MCF 10A (cell line): ENCODE measurements at places on chromosomes 2 and 18. TPM values are rescaled to one million over a fixed set of nuclear protein-coding genes. Genes with fewer than 3 reads are reported as not detected.

DNA sequence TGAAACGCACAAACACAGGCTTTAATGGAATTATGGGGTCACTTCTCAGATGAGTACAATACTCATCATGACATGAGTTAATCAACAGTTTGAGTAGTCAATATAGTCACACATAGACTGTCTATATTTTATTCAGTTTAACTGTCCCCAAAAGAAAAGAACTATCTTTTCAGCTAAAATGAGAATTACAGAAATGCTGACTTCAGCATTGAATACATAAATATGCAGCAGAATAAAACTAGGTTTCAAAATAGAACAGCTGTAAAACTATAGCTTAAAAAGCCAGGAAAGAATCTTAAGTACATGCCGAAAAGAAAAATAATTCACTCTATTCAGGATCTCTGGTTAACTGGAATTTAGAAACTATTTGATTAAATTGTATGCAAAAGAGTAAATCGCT lies 30.0 kb downstream of the SMAD4 start:
- no peaks in the 10 kb centered on the region for H3K27me3 ChIP-seq
- H3K4me1 ChIP-seq = no peaks in the 10 kb centered on the region
- no peak overlapping the region for H3K4me3 ChIP-seq
- no peak overlapping the region for H3K27ac ChIP-seq
- DNase-seq = no peak

- no peak for DNase-seq
- H3K4me1 ChIP-seq = peaks cover 15% of the 10 kb centered on the region
- H3K27ac ChIP-seq = no peak overlapping the region
Measured at GRCh38 chr2:218317303-218317630, 25.0 kb upstream of the TMBIM1 start.

DNA sequence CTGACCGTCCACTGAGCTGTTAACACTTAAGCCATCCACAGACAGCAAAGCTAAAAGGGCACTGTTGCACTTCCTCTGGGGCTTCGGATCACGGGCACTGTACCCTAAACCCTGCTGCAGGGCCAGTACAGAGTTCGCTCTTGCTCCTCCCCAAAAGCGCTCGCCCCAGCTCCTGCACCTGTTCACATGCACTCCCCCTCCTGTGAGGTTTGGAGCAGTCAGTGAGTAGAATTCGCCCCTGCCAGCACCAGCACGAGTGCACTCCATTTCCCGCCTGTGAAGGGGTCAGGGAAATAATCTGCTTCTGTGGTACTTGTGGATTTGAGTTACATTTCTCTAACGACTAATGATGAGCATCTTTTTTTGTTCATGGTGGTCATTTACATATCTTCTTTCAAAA lies 158.8 kb downstream of the PTPRM start:
- H3K4me1 ChIP-seq = no peaks in the 10 kb centered on the region
- no peaks in the 10 kb centered on the region for H3K27me3 ChIP-seq
- H3K36me3 ChIP-seq = no peaks in the 10 kb centered on the region
- H3K4me3 ChIP-seq = no peak overlapping the region
- no peak for DNase-seq
- no peak overlapping the region for H3K27ac ChIP-seq

- no peak overlapping the region for H3K27ac ChIP-seq
- no peaks in the 10 kb centered on the region for H3K27me3 ChIP-seq
- DNase-seq = no peak
- no peak overlapping the region for H3K4me3 ChIP-seq
- H3K4me1 ChIP-seq = peaks cover 7% of the 10 kb centered on the region
Measured at GRCh38 chr2:42942214-42942989, 150.0 kb upstream of the HAAO start.

DNA sequence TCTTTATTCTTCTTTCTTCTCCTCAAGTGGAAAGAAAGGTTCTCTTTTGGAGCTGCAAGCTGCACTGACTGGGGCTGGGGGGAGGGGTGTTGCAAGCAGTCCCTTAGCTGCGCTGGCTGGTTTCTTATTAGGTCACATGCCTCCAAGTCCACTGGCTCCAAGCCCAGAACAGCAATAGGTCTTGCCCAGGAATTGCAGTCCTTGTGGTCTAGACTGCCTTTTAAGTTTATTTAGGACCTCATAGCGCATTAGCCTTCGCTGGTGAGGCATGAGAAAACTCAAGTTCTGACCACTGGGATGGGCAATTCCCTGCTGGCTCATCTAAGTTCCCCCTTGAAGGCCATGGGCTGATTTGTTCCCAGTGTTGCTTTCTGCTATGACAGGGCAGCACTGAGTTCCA lies 138.6 kb upstream of the SCN7A start:
- H3K27ac ChIP-seq = no peak overlapping the region
- peaks cover 9% of the 10 kb centered on the region for H3K4me1 ChIP-seq
- H3K36me3 ChIP-seq = no peaks in the 10 kb centered on the region
- no peaks in the 10 kb centered on the region for H3K27me3 ChIP-seq

DNA sequence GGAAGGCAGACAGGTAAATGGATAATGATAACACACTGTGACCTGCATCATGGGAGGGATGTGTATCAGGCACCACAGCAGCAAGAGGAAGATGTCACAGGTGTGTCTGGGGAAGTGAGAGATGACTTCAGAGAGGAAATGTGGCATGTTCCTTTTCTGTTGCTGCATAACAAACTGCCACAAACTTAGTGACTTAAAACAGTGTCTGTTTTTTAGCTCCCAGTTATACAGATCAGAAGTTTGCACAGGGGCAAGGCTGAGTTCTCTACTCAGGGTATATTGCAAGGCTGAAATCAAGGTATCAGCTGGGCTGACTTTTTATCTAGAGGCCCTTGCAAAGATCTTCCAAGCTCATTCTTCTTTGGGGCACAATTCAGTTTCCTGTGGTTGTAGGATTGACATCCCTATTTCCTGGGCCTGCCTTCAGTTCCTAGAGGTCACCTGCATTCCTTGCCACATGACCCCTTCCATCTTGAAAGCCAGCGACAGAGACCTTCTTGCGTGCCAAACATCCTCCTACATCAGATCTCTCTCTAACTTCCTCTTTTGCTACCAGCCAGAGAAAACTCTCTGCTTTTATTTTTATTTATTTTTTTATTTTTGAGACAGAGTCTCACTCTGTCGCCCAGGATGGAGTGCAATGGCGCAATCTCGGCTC lies 2.1 kb upstream of the MAP3K2 start:
- no peaks in the 10 kb centered on the region for H3K27me3 ChIP-seq
- H3K4me3 ChIP-seq = no peak overlapping the region
- H3K4me1 ChIP-seq = peaks cover 26% of the 10 kb centered on the region
- peaks cover 7% of the 10 kb centered on the region for H3K36me3 ChIP-seq
- no peak overlapping the region for H3K27ac ChIP-seq

DNA sequence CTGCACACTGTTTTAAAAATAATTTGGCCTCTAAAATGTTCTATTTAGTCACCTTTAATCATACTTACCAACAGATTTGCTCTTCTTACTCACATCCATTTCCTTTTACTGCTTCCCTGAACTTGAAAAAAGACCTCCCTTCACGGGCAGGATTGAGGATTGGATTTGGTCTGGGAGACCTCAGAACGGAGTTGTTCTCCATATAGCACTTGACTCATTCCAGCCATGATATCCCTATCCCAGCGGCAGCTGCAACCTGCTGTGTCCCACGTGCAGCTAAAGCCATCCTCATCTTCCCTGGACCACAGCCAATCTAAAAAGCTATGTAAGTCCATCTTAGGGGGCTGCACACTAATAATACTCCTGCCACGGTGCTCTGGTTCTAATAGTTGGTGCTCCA lies 97.0 kb upstream of the PTPRM start:
- H3K27ac ChIP-seq = no peak overlapping the region
- no peaks in the 10 kb centered on the region for H3K36me3 ChIP-seq
- no peaks in the 10 kb centered on the region for H3K4me1 ChIP-seq

GRCh38 chr2:69576880-69577279 lies 66.7 kb downstream of the AAK1 start:
- H3K27ac ChIP-seq = no peak overlapping the region
- H3K27me3 ChIP-seq = no peaks in the 10 kb centered on the region
- H3K4me1 ChIP-seq = peaks cover 29% of the 10 kb centered on the region

DNA sequence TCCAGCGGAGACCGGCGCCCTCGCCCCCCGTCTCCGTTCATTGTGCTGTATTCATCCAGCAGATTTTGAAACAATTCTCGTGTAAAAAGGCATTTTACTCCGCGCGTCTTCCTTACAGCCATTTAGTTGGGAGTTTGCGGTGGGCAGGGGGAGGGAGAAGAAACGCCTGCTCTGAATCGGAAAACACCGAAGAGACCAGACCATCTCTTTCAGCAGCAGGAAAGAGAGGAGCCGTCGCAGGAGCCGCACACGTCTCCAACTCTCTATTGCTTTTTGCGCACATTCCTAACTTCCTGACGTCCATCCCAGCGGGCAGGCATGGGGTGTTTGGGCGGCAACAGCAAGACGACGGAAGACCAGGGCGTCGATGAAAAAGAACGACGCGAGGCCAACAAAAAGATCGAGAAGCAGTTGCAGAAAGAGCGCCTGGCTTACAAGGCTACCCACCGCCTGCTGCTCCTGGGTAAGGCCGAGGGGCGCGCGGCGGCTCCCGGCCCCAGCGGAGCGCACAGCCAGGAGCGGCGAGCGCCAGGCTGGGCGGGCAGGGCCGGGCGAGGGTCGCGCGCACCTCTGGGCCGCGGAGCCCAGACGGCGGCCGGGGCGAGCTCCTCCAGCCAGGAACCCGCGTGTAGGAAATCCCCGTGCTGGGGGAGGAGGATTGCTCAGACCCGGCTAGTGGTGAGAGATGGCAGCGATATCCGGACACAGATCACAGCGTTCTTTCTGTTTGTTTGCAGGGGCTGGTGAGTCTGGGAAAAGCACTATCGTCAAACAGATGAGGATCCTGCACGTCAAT lies 63.2 kb downstream of the GNAL start:
- no peak for DNase-seq
- no peaks in the 10 kb centered on the region for H3K36me3 ChIP-seq
- H3K27me3 ChIP-seq = peaks cover 40% of the 10 kb centered on the region
- H3K4me3 ChIP-seq = peak overlapping the region; percentile 63

The PRR30 gene
- not detected in 2 replicates for total RNA-seq

The NEURL3 gene
- not detected in 2 replicates for total RNA-seq

The TBR1 gene
- total RNA-seq = 0.12 and 0.26 TPM in 2 replicates
